NCI-H510A treated with DMSO at 0.1 percent for 48 hours (cell line): ENCODE measurements at places on chromosomes 4 and X.

DNA sequence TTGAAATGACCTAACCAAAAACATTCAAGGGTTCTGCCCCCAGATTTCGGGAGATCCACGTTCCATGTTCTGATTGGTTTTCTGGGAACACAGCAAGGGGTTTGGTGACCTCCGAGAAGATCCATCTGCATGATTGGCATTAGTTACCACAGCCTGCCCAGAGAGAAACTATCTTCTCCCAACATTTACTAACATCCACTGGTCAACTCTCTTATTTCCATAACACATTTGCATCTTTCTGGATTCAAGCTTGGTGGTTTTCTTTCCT lies 15.6 kb downstream of the SHOX start:
- no peak for DNase-seq

- no peak for DNase-seq
Measured at GRCh38 chrX:130245441-130245840, 23.3 kb downstream of the ZNF280C start.

GRCh38 chr4:174222266-174222872 lies 61.1 kb downstream of the FBXO8 start:
- peak; percentile 1 for DNase-seq

DNA sequence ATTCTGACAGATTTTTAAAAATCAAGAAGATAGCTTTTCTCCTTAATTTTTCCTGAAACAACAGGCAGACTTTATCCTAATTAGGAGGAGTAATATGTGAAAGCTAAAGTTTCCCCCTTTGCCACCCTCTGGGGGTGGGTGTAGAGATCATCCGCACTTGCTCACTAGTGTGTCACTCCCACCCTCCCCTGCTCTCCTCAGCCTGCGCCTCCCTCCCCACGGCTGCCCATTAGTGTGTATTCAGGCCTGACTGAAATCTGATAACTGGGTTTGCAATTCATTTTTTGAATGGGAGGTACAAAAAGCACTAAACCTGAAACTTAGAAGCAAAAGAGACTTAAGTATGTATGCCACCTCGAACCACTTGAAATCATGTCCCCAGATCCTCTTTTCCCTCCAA lies 110.4 kb upstream of the TRIM2 start:
- no peak for DNase-seq

GRCh38 chr4:18441676-18442075 lies 420.1 kb upstream of the LCORL start:
- DNase-seq, result no peak

- DNase-seq, result no peak
Measured at GRCh38 chr4:52694936-52695335, 35.8 kb upstream of the USP46 start.

GRCh38 chrX:48508400-48509244 lies at the start of gene PORCN:
Gene PORCN (plus strand): TSS chrX:48508992. CDS start chrX:48509821, 829 bp downstream.
- DNase-seq, result peak; percentile 18

GRCh38 chr4:146640465-146641061 lies 1.9 kb downstream of the POU4F2 start:
- no peak for DNase-seq

GRCh38 chrX:149650162-149650561 lies 18.6 kb upstream of the TMEM185A start:
- DNase-seq, result no peak

- DNase-seq, result peak; percentile 7
Measured at GRCh38 chr4:106502106-106502699, 133.6 kb upstream of the GIMD1 start.

- DNase-seq, result no peak
Measured at GRCh38 chr4:123034023-123034422, 111.6 kb upstream of the NUDT6 start.

DNA sequence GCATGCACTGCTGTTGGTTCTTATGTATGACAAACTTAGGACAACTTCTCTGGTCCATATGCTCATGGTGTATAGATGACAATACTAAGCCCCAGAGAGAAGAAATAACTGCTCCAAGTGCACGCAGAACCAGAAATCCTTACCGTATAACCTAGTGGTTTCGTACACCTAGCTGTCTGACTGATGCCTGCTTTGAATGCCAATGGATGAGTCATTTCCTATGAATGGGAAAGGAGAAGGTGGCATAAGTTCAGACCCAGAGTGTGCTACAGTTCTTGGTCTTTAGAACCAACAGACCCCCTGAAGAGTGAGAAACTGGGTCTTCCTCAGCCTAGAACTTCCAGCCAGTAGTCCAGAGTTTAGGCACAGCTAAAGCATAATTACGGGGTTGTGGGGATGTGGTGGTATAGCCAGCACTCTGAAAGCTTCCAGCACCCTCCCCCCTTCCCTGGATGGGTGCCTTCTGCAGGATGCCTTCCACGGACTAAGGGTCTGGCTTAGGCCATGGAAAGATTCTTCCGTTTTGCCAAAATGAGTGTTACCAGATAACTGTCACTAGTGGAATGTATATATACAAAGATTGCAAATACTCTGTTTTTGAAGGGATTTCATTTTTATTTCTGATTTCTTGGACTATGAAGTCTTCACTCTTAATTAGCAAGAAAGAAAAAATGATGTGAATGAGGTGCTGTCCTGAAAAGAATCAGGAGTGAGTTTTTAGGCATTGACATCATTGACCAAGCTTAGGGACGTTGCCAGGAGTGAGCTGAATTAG lies 84.6 kb upstream of the PACRGL start:
- DNase-seq, result no peak

DNA sequence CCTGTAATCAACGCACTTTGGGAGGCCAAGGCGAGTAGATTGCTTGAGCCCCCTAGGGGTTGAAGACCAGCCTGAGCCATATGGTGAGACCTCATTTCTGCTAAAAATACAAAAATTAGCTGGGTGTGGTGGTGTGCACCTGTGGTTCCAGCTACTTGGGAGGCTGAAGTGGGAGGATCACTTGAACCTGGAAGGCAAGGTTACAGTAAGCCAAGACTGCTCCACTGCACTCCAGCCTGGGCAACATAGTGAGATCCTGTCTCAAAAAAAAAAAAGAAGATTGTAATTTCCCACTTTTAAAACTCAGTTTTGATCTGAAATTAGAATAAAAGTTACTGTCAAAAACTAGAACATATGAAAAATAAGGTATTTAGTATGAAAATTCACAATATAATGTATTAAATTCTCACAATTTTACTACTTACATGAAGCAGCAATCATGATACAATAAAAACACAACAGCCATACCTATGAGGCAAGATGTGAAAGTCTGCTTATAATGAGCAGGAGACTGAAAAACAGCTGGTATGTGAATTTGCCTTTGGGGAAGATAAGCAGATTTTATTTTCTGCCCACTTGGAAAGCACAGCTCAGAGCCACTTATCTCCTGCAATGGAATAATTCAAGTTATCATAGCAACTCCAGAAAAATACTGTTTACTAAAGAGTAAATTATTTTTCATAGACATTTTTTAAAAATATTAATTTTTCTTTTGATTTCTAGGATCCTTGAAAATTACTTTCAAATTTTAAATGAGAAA lies 50.6 kb downstream of the ZGRF1 start:
- no peak for DNase-seq

GRCh38 chrX:42869011-42869410 lies 91.0 kb upstream of the PPP1R2C start:
- no peak for DNase-seq

GRCh38 chrX:10173331-10173900 lies 16.6 kb downstream of the CLCN4 start:
- DNase-seq, result peak; percentile 50

DNA sequence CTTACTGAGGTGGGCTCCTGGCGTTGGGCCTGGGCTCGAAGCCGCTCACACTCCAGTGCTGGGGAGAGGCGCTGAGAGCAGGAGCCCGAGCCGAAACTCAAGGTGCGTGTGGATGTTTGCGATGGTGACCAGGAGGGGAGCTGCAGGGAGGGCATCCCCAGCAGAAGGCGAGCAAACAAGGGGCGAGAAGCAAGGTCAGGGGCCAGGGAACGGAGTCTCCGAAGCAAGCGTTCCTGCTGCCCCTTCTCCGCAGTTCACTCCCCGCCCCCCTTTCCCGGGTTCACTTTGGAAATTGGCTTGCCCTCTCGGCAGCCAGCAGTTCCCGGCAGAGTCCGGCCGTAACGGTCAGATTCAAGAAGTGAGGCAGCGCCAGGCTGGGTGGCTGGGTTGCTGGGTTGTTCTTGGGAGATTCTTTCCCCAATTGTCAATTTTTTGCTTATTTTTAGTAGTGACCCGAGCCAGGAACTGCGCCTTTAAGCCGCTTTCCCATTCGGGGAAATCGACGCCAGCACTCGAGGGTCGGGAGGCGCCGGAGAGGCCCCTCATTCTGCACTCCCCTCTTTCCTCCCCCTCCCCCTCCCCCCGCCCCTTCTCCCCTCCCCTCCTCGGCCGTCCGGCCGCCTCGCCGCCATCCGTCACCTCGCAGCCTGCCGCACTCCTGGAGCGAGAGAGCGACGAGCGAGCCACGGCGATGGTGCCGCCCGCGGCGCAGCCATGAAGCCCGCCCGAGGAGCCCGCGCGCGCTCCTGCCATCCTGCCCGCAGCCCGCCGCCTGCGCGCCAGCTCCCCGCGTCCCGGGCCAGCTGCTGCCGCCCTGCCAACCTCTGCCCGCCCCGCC lies at the start of gene FRMPD3:
Gene FRMPD3 (plus strand): TSS at position 655 of the 838 bp plus-strand sequence. CDS start 76,937 bp downstream, outside the sequence.
- DNase-seq, result no peak

DNA sequence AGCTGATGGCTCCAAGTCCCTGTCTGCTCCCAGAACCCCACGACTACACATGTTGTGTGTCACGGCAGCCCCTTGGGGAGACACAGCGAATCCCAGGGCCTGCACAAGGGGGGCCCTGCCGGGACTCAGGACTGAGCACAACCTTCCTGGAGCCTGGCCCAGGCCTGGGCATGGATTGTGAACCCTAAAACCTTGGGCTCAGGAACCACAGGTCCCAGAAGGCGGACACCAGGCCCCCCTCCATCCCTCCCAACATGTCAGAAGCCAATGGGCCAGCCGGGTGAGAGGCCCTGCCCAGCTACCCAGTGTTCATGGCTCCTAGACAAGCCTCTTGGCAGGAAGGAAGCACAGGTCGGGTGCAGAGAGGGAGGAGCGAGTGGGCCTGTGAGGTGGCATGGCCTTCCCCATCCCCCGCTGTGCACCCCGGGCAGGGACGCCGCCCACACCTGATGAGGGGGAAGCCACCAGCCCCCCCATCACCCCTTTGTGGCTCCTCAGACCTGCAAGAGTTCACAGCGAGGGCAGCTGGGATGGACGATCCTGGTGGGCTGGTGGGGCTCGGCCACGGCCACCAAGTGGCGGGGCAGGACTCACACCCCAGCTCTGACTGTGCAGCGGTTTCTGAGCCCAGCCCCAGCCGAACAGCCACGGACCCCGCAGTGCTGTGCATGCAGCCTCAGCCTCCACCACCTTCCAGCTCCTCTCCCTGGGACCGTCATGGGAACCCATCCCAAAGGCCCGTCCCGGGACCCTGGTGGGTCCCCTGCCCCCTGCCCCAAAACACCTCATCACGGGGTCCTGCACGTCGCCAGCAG lies 3.7 kb downstream of the PDE6B start:
- DNase-seq, result no peak

GRCh38 chr4:159446266-159446976 lies 343.5 kb downstream of the RAPGEF2 start:
- peak; percentile 63 for DNase-seq

DNA sequence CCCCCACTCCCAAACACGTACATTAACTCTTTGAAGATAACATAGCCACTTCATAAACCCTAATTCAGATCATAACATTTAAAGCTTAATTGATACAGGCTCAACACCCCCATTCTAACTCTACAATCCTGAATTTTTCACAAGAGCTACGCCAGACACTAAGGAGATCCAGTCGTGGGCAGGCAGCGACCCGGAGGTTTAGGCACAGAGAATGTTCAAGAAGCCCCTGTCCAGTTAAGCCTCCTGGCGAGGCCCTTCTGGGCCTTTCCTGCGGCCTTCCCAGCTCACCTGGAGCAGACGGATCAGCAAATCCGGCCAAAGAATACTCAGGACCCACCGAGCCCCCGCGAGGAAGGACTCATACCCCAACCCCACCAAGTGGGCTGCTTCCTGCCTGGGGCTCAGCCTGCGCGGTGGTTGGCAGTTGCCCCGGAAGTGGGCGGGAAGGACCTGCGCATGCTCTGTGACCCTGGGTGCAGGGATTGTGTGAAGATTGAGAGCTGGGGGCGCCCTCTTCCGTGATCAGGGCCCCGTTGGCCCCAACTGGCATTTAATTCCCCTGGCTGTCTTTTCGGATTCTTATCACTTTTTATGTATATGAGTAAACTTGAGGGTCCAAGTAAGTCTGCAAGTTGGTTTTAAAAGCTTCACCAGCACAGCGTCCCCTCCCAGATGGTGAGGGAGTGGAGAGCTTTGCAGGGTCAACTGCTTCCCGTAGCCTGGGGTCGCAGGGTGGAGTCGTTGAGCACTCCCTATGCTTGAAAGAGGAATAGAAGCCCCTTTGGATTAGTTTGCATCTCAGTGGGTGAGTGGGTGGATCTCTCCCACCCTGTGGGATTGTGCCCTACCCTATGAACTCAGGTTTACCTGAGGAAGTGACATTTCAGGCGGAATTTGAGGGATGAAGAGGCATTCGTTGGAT lies at the start of gene TRIM61:
Gene TRIM61 (minus strand): TSS at position 415 of the 922 bp plus-strand sequence. CDS start 7,655 bp downstream, outside the sequence.
- DNase-seq, result no peak

DNA sequence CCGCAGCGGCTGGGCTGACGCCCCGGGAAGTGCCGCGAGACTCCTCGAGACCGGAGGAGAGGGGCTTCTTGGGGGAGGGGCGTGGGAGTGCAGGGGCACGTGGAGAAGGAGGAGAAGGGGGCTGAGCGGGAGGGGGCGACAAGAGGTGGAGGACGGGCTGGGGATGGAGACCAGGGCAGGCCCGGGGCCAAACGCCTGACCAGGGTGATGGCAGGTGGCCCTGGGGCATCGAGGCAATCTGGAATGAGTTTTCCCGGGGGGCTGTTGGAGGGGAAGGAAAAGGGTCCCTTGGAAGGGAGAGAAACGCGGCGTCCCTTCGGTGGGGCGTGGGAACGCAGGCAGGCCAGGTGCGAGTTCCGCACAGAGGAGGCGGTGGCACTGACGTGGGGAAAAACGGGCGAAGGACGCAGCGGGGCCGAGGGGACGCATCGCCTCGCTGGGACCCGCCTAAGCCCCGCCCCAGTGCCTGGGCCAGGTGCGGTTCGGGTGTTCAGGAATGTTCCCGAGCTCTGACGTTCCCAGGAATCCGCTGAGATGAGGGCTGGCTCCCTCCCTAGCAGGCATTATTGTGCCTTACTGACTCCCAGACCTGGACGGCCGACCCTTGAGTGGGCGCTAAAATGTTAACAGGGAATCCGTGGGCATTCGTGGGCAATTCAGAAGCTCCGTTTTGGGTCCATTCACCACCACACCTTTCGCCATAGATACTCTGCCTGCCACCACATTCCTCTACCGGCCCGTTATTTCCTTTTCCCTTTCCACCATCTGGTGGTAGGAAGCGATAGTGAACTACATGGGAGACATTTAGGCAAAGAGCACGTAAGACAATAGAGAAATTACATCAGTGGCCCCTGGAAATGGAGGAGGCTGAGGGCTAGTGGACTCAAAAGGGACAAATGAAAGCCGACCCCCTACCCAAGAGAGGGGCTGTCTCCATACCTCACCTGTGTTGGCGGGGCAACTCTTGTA lies 795 bp upstream of the SH3KBP1 start:
- peak; percentile 10 for DNase-seq
